ENCODE measurements at places on chromosomes 4 and X.

DNA sequence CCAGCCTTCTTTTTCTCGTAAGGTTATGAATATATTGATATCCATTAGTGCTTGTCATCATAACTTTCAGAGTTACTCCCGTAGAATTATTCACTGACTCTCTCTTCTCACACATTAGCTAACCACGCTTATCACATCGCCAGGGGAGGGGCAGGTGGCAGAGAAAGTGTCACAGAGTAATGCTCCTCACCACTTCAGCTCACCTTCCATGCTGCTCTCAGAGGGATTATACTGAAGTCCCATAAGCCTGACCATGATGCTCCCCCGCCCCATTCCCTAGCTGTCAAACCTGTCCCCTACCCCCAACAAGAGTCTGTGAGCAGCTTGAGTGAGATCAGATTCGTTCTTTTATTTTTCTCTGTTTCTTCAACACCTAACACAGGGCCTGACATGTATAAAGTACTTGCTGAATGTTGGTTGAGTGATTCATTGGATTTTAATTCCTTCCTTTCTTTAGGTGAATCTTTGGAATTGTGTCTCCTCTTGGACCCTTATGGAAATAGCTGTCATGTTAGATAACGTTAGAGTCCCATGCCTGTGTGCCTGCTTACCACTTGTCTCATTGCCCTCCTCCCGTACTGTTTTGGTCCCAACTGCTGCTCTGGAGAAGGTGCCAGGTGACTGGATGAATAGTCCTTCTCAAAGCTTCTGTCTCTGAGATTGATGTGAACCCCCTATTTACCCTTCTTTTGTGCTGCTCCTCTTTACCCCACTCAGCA lies 55.1 kb downstream of the RS1 start:
- DNase-seq = no peak

GRCh38 chrX:10239611-10240064 lies 82.9 kb downstream of the CLCN4 start:
- DNase-seq = peak; percentile 25

- DNase-seq = no peak
Measured at GRCh38 chr4:145723336-145723735, 43.4 kb downstream of the C4orf51 start.

GRCh38 chr4:171644430-171645057 lies 168.7 kb upstream of the GALNTL6 start:
- DNase-seq = no peak

Data from AG08395 (cell line).